Upper lobe of right lung (tissue), 1 donor: ENCODE measurements at places on chromosomes 1 and 21. TPM values are rescaled to one million over a fixed set of nuclear protein-coding genes. Genes with fewer than 3 reads are reported as not detected.

- no peak for DNase-seq
Observed at GRCh38 chr1:154448331-154448811, 43.2 kb downstream of the IL6R start.

GRCh38 chr1:109295712-109296415 lies 10.9 kb downstream of the MYBPHL start:
- no peak for DNase-seq

- DNase-seq, result no peak
Observed at GRCh38 chr1:89670163-89670562, 37.2 kb downstream of the LRRC8C start.

- peak; percentile 88 for DNase-seq
Observed at GRCh38 chr1:19010995-19011844, 54.7 kb upstream of the IFFO2 start.

- no peak for DNase-seq
Observed at GRCh38 chr1:21900766-21901472, 36.2 kb downstream of the HSPG2 start.

DNA sequence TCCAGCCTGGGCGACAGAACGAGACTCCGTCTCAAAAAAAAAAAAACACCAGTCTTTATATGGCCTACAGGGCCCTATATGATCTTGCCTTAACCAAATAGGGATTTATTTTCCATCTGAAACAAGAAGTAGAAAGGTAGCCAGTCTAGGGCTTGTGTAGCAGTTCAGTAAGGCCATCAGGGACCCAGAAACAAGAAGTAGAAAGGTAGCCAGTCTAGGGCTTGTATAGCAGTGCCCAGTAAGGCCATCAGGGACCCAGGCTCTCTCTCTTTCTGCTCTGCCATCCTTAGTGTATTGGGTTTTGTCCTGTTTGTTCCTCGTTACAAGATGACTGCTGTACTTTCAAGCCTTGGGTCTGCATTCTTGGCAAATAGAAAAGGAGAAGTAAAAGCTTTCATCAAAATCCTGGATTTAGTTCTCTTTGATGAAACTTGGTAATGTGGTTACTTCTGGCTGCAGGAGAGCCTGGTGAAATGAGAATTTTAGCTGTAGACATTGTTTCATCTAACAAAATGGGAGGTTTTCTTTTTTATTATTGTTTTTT lies 46.1 kb downstream of the PKN2 start:
- DNase-seq, result no peak

DNA sequence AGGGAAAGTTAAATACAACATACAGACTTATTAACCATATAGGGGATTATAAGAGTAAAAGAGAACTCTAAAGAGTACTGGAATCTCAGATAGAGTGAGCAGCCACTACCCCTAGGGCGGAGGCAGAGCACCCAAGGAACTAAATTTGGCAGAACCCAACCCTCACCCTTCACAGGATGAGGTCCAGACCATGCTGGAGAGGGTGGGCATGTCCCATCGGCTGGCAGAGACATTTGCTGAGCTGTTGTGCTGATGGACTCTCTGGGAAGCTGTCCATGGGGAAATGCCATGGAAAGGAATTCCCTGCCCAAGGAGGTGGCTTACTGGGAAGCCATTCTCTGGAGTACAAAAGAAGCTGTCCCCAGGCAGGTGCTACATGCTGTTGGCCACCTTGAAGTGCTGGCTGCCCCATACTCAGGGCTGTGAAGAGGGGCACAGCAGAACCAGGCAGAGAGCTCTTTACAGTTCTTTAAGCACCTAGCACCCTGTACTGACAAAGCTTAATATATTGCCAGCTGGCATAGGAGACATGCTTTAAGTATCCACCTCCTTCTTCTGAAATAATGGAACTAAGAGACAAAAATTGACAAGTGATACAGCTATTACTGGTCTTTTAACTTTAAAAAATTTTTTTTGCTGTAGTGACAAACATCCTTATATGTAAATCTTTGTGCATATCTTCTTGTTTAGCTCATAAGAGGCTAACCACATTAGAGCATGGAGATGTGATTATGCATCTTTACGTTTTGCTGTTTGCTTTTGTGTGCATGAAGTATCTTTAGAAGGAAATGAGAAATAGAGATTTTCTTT lies 29.6 kb downstream of the TSNAX start:
- no peak for DNase-seq

GRCh38 chr1:45765999-45766792 lies 15.7 kb upstream of the IPP start:
- DNase-seq, result no peak

GRCh38 chr21:32572574-32573420 lies 12.5 kb downstream of the TCP10L start:
- no peak for DNase-seq

PRAMEF6 gene
- not detected for total RNA-seq

E2F2 gene
- 0.32 TPM for total RNA-seq

MAP10 gene
- total RNA-seq, result 2.1 TPM

CFHR4 gene
- not detected for total RNA-seq
